ENCODE measurements at places on chromosomes 12 and 14.

DNA sequence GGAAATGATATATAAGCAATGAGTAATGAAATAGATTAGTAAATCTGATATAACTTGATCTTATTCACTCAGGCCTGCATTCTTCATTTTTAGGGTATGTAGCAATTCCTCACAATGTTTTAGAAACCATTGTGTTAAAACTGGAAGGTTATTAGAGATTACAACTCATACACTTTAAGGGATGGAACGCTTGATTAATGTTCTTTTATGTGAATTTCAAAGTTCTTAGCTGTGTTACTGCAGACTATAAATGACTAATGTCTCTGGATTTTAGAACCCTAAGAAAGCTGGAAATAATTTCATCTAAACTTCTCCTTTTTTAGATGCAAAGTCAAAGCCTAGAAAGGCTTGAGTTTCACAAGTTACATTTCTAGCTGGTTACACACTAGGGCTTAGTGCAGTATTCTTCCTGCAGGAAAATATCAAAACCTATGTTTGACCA is 148.2 kb upstream of the CLEC14A start:
- DNase-seq, result no peak

GRCh38 chr14:89903340-89903952 is 51.1 kb downstream of the EFCAB11 start:
- DNase-seq, result no peak

DNA sequence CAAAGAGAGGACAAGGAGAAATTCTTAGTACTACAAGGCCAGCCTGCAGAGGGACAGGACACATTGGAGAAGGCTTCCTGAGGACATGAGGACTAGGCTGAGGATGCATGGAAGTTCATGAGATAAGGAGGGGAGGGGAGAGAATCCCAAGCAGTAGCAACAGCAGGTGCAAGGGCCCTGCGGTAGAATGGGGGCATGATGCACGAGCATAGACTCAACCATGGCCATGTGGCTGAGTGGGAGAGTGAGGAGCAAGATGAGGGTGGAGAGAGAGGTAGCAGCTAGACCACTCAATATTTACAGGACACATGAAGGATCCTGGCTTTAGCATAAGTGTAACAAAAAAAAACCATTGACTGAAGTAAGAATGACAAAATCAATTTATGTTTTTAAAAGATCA is 128.1 kb downstream of the PPM1H start:
- DNase-seq, result no peak

GRCh38 chr12:116458492-116458891 is 100.7 kb upstream of the MAP1LC3B2 start:
- no peak for DNase-seq

GRCh38 chr14:36504771-36505175 is 15.3 kb downstream of the NKX2-1 start:
- DNase-seq, result no peak

GRCh38 chr12:6773590-6774351 is 1.5 kb downstream of the LAG3 start:
- no peak for DNase-seq

GRCh38 chr12:18421867-18422266 is 160.5 kb downstream of the PIK3C2G start:
- DNase-seq, result no peak

DNA sequence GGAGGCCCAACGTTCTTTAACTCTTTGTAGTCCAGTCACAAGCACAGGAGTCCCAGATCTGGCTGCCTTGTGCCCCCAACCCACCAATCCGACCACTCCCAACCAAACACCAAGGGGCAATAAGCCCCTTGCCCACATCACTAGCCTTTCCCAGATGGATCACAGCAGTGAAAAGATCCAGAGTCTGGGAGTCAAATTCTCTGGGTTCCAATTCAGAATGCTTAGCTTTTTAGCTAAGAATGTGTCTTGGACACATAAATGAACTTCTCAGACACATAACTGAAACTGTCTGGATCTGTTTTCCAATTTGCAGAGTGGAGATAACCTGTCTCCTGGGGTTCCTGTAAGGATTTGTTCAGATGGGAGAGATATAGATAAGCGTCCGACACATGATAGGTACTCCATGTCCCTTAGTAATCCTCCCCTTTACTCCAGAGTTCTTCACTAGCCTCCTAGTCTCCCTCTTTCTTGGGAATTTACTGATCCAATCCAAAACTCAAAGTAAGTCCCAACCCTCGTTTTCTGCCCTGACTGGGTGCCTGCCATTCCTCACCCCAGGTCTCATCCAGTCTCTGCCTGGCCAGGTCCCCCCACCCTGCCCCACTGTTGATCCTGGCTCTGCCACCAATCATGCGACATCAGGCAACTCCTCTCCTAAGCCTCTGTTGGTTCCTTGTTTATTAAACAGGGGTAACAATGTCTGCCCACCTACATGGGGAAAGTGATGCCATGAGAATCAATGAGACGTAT is 439 bp upstream of the TNFRSF1A start:
- no peak for DNase-seq

DNA sequence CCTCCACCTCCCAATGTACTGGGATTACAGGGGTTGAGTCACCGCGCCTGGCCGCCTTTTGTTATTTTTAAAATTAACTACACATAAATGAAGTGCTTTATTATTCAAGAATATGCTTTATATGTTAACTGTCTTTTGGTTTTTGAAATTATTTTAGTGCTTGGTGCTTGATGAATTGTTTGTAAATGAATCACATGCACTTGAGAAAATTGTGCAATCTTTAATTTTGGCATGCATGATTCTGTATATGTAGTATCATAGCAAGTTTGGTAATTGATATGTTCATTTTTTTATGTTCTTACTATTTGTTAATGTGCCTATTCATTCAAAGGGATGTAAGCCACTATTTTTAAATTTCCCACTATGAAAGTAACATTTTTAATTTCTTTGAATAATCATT is 440.9 kb downstream of the NAV3 start:
- DNase-seq, result no peak

DNA sequence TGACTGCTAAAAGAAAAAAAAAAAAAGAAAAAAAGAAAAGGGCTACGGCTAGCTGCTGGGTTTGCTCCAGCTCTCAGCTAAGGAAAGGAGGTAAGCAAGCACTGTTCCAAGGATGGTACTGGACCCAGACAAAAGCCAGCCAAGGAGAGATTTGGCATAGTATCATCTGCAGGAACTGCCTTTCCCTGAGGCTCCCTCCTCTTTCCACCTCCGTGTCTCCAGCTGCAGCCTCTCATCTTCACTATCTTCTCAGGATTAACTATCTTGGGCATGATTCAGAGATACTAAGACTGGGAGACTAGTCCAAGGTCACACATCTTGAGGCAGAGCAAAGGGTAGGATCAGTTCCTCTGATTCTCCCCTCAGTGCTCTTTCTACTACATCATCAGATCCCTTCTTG is 6.0 kb downstream of the KITLG start:
- no peak for DNase-seq

- DNase-seq, result no peak
These were observed 145.6 kb upstream of the NAV3 start for GRCh38 chr12:77685112-77685511.

GRCh38 chr12:43255522-43256111 is 296.4 kb downstream of the ADAMTS20 start:
- DNase-seq, result no peak

GRCh38 chr14:24804552-24805212 is 170.7 kb upstream of the GZMB start:
- no peak for DNase-seq

DNA sequence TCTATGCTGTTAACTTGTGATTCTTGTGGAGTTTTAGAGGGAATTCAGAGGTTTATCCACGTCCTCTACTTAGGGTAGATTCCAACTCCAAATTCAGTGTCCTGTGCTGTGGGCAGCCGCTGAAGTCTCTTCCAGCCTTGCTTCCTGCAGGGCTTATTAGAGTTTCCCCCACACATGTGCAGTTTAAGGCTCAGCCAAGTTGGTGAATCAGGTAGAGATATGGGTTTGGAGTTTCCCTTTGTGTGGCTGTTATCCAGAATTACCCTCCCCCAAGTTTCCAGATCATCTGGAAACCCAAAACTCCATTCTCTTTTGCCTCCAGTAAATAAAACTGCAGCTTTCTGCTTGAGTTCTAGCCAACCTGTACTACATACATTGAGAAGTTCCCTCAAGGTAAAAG is 853.7 kb downstream of the GALC start:
- DNase-seq, result no peak

DNA sequence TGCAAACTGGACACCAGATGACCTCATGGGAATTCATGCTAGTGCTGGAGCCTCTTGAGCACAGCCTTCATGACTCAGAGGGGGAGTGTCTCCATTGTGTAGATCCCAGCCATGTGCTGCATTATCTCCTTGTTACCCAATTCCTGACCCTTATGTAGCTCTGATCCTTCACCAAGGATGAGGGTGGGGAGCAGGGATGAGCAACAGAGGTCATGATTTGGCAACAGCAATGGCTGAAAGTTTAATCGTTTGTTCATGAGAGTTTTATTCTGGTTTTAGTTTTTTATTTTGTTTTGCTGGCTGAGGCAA is 9.5 kb upstream of the BDKRB1 start:
- no peak for DNase-seq

DNA sequence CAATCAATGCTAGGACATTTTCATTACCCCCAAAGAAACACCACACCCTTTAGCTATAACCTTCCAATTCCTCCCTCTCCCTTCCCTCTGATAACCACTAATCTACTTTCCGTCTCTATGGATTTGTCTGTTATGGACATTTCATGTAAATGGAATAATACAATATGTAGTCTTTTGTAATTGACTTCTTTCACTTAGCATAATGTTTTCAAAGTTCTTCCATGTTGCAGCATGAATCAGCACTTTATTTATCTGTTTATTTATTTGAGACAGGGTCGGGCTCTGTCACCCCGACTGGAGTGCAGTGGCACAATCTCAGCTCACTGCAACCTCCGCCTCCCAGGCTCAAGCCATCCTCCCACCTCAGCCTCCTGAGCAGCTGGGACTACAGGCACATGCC is 1.2 kb upstream of the RBM19 start:
- no peak for DNase-seq

GRCh38 chr12:65536351-65536750 is 257.9 kb downstream of the MSRB3 start:
- DNase-seq, result no peak

DNA sequence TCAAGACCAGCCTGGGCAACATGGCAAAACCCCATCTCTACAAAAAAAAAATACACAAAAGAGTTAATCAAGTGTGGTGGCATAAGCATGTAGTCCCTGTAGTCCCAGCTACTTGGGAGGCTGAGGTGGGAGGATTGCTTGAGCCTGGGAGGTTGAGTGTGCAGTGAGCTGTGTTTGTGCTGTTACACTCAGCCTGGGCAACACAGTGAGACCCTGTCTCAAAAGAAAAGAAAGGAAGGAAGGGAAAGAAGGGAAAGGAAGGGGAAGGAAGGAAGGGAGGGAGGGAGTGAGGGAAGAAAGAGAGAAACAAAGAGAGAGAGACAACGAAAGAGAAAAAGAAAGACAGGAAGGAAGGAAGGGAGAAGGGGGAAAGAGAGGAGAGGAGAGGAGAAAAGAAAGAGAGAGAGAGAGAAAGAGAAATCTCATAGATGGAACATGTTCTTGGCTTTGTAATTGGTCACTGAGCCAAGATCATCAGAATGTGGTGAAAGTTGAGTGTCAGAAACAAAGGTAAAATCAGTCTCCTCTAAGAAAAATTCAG is 26.8 kb upstream of the NAP1L1 start:
- DNase-seq, result no peak

DNA sequence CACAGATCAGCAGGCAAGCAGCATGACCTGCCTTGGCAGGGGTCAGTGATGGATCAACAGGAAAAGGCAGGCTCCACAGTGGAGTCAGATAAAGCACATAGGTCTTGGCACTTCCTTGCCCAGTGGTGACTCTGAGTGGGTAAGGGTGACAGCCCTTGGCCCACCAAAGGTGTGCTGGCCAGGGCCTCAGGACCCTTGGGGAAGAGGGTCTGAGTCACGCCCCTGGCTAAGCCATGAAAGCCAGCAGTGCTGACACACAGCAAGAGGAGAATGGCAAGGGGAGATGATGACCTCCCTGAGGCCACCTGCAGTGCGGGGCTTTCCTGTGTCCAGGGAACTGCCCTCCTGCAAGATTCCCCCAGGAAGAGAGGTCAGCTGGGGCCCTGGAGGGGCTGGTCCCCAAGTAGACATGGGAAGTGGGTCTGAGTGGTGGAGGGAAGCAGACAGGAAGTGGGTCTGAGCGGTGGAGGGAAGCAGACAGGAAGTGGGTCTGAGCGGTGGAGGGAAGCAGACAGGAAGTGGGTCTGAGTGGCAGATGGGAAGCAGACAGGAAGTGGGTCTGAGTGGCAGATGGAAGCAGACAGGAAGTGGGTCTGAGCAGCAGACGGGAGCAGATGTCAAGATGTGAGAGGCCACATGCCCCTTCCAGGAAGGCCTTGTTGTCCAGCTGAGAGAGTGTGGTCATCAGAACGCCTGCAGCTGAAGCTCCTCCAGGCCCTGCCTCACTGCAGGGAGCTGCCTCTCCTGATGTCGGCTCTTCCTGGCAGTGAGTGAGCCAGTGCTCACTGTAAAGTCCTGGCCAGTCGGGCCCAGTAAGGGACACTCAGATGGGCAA is 34.8 kb downstream of the DIO3 start:
- peak; percentile 6 for DNase-seq

GRCh38 chr12:121392325-121392716 is 7.6 kb upstream of the RNF34 start:
- no peak for DNase-seq

DNA sequence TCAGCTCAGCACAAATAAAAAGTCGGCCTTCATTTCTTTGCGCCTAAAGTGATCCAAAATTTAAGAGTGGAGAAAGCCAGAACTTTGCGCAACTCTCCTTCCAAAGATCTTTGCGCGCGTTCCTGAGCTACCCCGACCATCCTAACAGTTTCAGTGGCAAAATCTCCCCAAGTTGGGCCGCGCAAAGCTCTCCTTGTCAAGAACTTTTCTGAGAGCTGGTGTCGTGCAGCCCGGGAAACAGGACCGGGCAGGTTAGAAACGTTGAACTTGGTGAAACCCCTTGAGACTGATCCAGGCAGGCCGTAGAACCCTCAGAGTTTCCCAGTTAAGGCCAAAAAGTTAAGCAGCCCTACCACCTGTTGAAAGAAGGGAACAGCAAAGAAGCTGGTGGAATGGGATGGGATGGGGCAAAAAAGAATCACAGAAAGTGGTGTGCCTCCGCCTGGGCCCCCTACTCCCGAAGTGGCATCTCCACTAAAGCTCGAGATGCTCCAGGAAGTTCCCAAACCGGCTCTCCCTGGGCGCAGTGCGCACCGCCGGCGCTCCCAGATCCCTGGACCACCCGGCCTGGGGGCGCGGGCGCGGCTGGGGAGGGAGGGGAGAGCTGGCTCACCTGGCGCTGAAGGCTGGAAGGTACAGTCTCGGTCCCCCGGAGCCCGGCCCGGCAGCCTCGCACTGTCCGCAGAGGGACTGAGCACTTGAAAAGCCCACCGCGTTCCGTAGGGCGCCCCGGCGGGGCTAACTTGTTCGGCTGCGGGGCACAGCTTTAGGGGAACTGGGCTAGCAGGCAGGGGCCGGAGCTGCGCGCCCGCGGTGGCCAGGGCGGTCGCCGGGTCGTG is 768 bp downstream of the DBX2 start:
- no peak for DNase-seq

- DNase-seq, result no peak
These were observed 46.0 kb downstream of the MYO1H start for GRCh38 chr12:109393437-109394345.

Measured in stimulated activated CD4-positive, alpha-beta T cell treated with anti-CD3 and anti-CD28 coated beads, TNF-alpha, amount 100 ng/mL, for 1 hour (primary cell).